Stimulated activated CD8-positive, alpha-beta memory T cell treated with anti-CD3 and anti-CD28 coated beads, Interleukin-4, amount 100 ng/mL, for 1 hour (primary cell): ENCODE measurements at places on chromosomes 12 and 14.

GRCh38 chr14:95814363-95815225, 62.0 kb upstream of the TUNAR start:
- DNase-seq = no peak

DNA sequence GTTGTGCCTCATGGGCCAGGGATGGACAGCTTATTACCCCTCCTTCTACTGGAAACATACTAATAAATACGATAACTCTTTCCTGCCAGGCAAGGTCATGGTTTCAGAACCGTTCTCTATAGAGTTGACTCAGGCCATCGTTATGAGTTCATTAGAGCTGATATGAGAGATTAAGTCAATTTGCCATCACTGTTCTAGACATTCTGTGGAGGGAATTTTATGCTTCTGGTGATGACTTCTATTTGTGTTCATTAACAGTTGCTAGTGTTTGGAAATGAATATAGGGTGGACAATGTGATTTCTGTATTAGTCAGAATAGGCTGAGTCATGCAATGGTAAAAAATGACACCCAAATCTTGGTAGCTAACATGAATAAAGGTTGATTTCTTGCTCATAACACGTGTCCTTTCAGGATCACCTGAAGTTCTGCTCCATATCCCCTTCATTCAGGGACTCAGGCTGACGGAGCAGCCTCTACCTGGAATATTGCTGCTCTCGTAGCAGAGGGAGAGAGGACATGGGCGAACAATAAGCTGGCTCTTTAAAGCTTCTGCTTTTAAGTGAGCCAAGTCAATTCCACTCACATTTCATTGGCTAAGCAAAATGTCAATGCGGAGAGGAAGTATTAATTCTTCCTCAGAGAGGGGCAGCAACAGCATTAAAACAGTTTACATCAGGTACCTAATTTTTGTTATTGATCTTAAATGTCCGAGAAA, 18.5 kb upstream of the TBPL2 start:
- no peak for DNase-seq

DNA sequence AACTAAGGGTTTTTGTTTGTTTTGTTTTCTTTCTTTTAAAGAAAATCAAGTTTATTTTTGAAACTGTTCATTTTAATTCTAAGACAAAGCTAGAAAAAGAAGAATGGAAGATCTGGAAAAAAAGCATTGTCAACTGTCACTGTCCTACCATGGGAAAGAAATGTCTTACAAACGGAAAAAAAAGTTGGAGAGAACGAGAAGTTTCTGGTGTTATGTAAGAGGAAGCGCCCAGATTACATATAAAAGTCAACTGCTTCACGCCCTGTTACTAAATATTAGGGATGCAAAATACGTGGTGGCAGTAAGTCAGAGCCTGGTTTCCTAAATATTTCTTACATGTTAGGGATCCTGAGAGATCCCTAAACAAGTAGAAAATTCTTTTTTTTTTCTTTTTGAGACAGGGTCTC, 14.3 kb upstream of the FBXL14 start:
- DNase-seq = no peak

GRCh38 chr12:106147956-106148355, 9.2 kb upstream of the NUAK1 start:
- no peak for DNase-seq

DNA sequence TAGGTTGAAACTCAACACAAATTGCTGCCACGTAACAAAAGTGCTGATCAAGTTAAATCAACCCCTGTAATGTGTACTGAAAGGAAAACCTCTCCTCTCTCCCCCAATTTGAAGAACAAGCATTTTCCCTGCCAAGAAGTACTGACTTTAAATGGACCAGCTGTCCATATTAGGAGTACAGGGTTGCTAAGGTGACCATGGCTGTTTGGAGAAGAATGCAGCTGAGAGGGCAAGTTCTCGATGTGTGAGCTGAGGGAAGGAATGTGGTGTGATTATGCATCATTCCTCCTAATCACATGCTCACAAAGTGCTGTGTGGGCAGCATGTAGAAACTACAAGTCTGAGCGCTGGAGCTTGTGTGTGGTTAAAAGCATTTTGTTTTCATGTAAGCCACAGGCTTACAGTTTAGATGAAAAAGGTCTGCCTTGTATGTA, 50.9 kb upstream of the CCT2 start:
- no peak for DNase-seq

- DNase-seq = no peak
Observed at GRCh38 chr12:38555620-38556591, 239.3 kb downstream of the ALG10B start.

DNA sequence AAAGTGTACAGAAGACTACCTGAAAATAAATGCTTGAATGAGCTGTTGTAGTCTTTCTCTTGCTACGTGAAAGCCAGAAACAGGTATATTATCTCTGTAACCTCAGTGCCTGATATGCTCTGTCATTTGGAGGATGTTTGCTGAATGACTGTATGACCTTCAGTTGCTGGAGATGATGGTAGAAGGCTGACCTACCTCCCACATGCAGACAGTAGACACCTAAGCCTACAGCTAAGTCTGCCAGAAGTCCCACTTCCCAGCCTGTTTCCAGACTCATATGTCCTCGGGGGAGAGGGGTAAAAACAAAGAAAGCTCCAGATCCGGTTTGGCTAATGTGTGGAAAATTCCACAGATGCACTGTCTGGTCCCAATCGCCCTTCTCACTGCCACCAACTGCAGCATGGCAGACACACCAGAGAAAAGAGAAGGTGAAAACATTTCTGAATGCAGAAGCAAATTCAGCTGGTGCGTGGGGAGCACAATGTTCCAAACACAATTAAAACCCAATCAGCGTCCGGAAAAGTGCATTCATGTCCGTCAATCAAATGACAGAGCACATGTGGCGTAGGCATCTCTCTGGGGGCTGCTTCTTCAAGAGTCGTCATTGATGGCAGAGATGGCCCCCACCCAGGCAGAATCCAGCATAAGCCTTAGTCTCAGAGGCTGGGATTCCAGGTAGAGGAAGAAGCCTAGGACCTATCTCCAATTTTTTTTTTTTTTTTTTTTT, 76.3 kb upstream of the TBX3 start:
- DNase-seq = no peak

DNA sequence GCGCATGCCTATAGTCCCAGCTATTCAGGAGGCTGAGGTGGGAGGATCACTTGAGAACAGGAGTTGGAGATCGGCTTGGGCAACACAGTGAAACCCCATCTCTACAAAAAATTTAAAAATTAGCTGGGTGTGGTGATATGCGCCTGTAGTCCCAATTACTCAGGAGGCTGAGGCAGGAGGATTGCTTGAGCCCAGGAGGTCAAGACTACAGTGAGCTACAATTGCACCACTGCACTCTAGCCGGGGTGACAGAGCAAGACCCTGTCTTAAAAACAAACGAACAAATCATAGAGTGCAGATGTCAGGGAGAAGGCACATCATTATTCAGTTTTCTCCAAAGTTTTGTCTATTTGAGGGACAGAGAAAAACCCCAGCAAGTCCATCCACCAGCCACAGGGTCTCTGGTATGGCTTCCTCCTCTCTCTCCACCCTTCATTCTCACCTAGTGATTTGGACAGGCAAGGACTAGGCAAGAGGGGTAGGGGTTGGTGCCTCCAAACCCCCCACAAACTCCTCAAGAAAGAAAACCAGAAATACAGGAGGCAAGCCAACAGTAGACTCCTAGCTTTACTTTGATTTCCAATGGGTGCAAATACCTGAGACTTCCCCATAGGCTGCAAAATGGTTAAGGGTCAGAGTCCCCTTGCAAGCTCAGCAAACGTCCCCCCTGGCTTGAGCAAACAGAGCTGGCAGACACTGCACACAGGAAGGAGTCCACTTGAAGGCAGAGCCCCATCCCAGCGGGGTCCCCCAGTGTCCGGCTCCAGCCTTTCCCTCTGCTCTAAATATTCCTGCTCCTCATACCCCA, 26.5 kb upstream of the RPLP0 start:
- DNase-seq = no peak

DNA sequence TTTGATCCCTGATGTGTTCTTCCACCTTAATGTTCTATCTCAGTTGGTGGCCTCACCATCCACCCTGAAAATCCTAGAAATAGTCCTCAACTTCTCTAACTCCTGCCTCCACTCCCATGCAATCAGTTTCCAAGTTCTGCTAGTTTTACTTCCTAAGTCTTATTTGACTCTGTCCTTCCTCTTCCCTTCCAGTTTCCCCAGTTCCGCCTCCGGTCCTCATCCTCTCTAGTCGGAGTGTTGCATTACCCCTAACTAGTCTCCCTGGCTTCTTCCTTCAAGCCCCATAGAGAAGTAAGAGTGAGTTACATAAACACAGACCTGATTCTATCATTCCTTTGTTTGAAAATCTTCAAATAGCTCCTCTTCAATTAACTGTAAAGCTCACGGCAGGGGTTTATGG, 236.5 kb downstream of the GXYLT1 start:
- DNase-seq = no peak

DNA sequence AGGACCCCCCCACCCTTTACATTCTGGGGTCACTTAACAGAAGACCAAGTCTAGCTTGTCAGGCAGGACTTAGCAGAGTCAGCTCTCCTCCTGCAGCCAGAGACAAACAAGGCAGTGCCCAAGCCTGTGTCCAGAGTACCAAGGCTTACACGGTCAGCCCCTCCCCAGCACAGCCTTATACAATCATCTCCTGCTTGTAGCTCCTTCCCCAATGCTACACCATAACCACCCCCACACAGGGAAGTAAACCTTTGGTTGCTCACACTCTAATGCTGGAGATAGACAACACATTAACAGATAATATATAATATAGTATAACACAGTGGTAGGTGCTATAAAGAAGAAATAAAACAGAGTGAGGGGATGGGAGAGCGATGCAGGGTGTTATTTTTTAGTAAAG, 175.4 kb upstream of the PWP1 start:
- no peak for DNase-seq

DNA sequence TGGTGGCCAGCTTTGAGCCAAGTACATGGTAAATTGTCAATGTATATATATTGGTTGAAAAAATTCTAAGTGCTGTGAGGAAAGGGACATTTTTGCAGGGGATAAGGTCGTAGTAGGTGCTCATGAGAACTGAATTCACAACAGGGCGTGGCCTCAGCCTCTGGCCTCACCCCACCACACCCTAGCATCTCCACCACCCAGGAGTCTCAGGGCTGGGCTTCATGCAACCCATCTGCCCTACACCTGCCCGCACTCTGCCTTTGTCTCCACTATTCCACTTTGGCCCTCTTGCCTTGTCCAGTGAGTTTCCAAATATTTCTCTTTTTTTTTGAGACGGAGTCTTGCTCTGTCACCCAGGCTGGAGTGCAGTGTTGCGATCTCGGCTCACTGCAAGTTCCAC, 22.1 kb upstream of the AQP2 start:
- DNase-seq = no peak

- DNase-seq = no peak
Observed at GRCh38 chr12:7346551-7347225, 42.8 kb downstream of the ACSM4 start.

GRCh38 chr12:130787445-130788410, 51.3 kb downstream of the STX2 start:
- DNase-seq = no peak

DNA sequence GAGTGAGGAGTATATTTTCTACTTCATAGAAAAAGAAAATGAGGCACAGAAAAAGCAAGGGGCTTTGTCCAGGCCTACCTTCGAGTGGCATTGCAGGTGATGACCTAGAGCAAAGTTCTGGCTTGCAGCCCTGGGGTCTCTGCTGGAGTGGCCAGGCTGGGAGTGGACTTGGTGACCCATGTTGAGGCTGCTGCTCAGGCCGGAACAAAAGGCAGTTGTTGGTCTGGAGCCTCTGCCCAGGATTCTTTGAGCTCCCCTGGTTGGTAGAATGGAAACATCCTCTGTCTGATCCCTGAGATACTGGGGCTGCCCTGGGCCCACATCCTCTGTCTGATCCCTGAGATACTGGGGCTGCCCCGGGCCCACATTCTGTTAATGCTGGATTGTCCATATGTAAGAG, 86.1 kb downstream of the ADCK1 start:
- DNase-seq = no peak
